ENCODE measurements at places on chromosomes 11 and 22.
A peak's percentile ranks its signal among the peaks of the same experiment; 100 is the strongest.

- no peak for DNase-seq
Observed at GRCh38 chr22:50031189-50032091, 18.9 kb upstream of the IL17REL start.

DNA sequence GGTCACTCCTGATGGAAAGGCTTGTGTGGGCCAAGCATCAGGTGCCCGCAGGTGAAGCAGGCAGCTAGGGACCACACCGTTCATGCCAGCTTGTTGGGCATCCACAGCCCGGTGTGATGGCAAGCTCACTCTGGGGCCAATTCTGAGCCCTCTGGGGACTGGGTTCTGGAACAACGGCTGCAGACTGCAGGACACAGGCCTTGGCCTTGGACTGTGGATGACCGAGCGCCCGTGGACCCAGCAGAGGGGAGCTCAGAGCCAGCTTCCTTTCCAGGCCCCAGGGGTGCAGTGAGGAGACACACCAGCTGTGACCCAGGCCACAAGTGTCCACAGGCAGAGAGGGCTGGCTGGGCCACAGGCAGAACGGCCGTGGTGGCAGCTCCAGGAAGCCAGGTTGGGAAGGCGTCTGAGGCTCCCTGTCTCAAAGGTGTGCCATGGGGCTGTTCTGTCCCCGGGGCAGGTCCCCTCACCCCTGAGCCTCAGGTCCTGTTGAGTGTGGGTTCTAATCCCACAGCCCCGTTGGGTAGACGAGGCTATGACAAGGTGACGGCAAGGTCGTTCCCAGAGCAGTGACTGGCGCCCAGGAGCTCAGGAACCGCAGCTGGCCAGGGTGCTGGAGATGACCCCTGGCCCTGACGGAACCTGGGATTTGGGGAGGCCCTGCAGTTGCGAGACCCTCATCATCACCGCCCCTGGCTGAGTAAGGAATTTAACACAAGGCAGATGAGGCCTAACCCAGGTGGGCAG lies 1079.4 kb downstream of the BRD1 start:
- DNase-seq = no peak

- no peak for DNase-seq
Observed at GRCh38 chr11:841981-842369, 354 bp downstream of the POLR2L start.

DNA sequence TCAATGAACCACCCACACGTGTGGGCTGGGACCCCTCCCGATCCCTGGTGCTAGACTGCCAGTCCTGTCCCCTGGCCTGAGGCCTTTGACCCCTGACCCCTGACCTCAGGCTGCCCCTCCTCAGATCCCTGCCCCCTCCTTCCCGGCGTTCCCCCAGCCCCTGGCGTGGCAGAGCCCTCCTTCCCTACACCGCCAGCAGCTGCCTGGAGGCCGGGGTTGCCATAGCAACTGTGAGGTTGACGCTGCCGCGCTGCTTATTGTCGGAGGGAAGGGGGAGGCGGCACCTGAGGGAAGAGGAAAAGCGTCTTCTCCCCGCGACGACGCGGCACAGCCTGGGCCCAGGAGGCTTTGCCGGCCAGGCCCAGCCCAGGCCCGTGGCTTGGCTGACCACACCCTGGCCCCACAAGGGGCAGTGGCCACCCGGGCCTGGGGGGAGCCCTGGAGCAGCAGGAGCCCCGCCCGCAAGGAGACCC lies 32.6 kb downstream of the SHANK3 start:
- DNase-seq = no peak

GRCh38 chr11:70590356-70590991 lies 192.1 kb downstream of the CTTN start:
- no peak for DNase-seq

- DNase-seq = peak; percentile 1
Observed at GRCh38 chr11:81787584-81788049, 946.0 kb downstream of the FAM181B start.
